ENCODE measurements at places on chromosomes 12 and 14. TPM values are rescaled to one million over a fixed set of nuclear protein-coding genes. Genes with fewer than 3 reads are reported as not detected.

DNA sequence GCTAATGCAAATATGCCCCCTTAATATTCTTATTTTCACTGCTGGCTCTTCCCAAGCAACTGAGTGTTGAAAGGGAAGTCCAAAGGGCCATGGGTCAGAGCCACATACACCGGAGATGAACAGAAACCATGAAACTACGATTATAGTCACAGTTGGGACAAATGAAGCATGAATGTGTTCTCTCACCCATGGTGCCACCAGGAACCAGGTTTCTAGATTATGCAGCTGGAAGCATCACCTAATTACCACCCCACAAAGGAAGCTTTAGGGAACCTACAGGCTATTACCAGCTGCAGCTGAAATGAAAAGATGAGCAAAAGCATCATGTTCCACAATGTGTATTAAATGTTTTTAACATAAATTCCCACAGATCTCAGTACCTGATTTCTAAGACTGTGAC, 15.4 kb downstream of the TMTC1 start:
- DNase-seq: no peak

The NANOG gene
- not detected for total RNA-seq

GRCh38 chr12:180445-180844, 33.5 kb downstream of the SLC6A12 start:
- no peak for DNase-seq

GRCh38 chr14:69558774-69559173, 15.9 kb downstream of the CCDC177 start:
- no peak for DNase-seq

GRCh38 chr14:101064718-101065117, 161.2 kb upstream of the RTL1 start:
- DNase-seq: no peak

GRCh38 chr12:45498645-45499044, 230.9 kb upstream of the ARID2 start:
- no peak for DNase-seq

The TMEM233 gene
- total RNA-seq: not detected

The ZBTB39 gene
- 3.7 TPM for total RNA-seq

DNA sequence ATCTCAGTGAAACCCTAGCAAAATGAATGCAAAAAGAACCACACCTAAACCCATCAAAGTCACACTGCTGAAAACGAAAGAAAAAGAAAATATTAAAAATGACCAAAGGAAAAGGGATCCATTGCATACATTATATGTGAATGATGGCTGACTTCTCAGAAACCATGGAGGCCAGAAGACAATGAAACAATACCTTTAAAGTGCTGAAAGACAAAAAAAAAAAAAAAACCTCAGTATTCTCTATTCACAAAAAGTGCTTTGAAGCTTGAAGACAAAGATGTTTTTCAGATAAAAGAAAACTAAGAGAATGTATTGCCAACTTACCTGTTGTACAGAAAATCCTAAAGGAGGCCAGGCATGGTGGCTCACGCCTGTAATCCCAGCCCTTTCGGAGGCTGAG, 4.5 kb upstream of the EVL start:
- no peak for DNase-seq

DNA sequence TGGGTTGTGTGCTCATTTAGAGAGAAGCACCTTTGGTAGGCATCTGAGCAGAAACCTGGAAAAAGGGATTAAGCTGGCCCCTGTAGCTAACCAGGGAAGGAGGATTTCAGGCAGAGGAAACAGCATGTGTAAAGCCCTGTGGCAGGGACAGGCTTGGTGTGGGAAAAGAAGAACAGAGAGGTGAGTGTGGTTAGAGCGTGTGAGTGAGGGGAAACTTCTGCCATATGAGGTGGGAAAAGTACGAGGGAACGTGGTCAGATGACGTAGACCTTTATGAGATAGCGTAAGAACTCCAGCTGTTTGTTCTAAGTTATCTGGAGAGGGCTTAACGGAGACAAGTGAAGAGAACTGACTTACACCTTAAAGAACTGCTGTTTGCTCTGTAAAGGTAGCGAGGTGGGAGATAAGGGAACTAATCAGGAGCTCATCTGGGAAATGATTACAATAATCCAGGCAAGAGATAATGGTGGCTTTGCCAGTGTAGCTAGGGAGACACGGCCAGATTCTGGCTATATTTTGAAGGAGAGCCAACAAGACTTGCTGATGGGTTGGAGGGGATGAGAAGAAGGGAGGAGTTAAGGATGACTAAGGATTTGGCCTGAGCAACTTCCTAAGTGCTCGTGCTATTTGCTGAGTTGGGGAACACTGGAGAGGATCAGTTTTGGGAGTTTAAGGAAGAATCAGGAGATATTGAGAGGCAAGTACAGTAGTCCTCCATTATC, 234.0 kb downstream of the ETNK1 start:
- DNase-seq: no peak

DNA sequence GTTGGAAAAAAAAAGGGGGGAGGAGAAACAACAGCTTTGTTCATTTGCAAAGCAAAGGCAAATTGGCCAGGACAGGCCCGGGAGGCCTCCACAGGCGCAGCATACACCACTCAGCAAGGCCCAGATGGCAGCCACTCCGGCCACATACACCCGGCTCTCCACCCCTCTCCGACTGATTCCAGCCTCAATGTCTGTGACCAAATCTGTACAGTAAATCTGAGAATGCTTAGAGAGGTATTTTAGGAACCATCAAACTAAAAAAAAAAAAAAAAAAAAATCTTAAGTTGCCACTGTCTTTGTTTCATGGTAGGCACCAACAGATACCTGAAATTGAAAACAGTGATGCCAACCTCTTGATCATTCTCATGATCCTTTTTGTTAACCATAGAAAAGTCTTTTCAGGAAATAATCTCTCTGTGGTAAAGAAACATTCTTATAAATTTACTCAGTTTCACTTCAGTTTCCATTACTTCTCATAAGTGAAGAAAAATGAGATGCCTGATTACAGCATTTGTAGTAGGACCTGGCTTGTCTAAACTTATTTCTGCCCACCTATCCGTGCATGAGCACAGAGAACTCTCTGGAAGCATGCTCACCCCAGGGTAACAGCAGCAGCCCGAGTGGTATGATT, 20.2 kb downstream of the VPS37B start:
- DNase-seq: no peak

DNA sequence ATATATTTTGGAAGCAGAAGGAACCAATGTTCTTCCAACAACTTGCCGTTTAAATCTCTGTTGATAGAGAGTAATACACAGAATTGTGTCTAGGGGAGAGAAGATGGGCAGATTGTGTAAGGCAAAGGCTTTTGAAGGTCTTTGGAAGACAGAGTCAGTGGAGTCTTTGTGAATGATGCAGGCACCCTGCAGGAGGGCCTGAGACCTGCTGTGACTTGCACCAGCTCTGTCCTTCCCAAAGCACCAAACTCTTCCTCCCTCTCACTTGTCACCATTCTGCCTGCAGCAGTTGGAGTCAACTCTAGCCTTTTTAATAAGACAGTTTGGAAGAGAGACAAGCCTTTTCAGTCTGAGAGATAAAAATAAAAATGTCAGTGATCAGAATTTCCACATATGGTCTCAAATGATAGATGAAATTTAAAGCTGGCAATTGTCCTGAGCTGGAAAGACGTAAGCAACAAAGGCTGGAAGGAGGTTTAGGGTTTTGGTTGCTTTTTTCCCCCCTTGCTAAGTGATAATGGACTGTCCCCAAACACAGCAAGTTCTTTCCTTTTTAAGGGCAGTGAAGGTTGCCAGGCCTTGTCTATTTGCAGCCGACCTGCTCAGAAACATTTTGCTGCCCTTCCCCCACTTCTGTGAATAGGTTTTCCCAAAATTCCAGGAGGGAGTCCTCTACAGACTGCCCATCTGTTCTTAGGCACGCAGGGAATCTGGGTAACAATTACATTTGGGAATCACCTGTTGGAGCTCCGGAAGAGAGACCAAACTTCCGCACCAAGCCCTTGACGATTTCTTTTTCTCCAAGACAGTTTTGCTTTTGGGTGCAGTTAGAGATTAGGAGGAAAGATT, 103.0 kb upstream of the NTF3 start:
- DNase-seq: no peak

The IPO8 gene
- total RNA-seq: 27.6 TPM

Data from A172 (cell line).